ENCODE measurements at places on chromosomes 6 and 20. TPM values are rescaled to one million over a fixed set of nuclear protein-coding genes. Genes with fewer than 3 reads are reported as not detected.

The PMEPA1 gene
- total RNA-seq = 16.4 TPM

The CTAGE9 gene
- total RNA-seq = not detected

The GPRC6A gene
- not detected for total RNA-seq

The BACH2 gene
- 0.78 TPM for total RNA-seq

The TNFRSF21 gene
- 20.0 TPM for total RNA-seq

The APCDD1L gene
- total RNA-seq = 6.3 TPM

The KCNQ2 gene
- total RNA-seq = not detected

The ELMO2 gene
- total RNA-seq = 42.2 TPM

The OOEP gene
- total RNA-seq = not detected

The GABRR2 gene
- under 0.01 TPM for total RNA-seq

The IPCEF1 gene
- not detected for total RNA-seq

The BPIFB1 gene
- total RNA-seq = not detected

The ACSS1 gene
- 3.2 TPM for total RNA-seq

The RAET1G gene
- total RNA-seq = 0.13 TPM

The HLA-DMB gene
- total RNA-seq = not detected

The KCNK5 gene
- total RNA-seq = not detected

The VSX1 gene
- total RNA-seq = not detected

The DNMT3B gene
- 2.3 TPM for total RNA-seq

The UBD gene
- 0.13 TPM for total RNA-seq

The GRIK2 gene
- total RNA-seq = 0.65 TPM

The TINAG gene
- not detected for total RNA-seq

The ISM1 gene
- 0.26 TPM for total RNA-seq

The ULBP1 gene
- 0.88 TPM for total RNA-seq

The SEL1L2 gene
- total RNA-seq = not detected

The SSTR4 gene
- total RNA-seq = not detected

The DUSP15 gene
- 0.13 TPM for total RNA-seq

The ULBP2 gene
- 0.24 TPM for total RNA-seq

The SLC22A23 gene
- total RNA-seq = 6.5 TPM

The HEY2 gene
- not detected for total RNA-seq

The PRDM13 gene
- total RNA-seq = not detected

The LY6G6C gene
- total RNA-seq = not detected

The AGER gene
- total RNA-seq = 0.65 TPM

The DLL1 gene
- 5.9 TPM for total RNA-seq

The EYS gene
- total RNA-seq = not detected

The SCUBE3 gene
- total RNA-seq = 0.16 TPM

The FAM229B gene
- 4.7 TPM for total RNA-seq

The TAGAP gene
- not detected for total RNA-seq

The DAAM2 gene
- total RNA-seq = 2.5 TPM

The KCNK16 gene
- total RNA-seq = not detected

The HRH3 gene
- total RNA-seq = not detected

The TMEM244 gene
- total RNA-seq = not detected

The C6orf58 gene
- total RNA-seq = not detected

The GNMT gene
- total RNA-seq = not detected

The SRMS gene
- not detected for total RNA-seq

The SLPI gene
- total RNA-seq = 4.9 TPM
